ENCODE measurements at places on chromosomes 3 and 15.

DNA sequence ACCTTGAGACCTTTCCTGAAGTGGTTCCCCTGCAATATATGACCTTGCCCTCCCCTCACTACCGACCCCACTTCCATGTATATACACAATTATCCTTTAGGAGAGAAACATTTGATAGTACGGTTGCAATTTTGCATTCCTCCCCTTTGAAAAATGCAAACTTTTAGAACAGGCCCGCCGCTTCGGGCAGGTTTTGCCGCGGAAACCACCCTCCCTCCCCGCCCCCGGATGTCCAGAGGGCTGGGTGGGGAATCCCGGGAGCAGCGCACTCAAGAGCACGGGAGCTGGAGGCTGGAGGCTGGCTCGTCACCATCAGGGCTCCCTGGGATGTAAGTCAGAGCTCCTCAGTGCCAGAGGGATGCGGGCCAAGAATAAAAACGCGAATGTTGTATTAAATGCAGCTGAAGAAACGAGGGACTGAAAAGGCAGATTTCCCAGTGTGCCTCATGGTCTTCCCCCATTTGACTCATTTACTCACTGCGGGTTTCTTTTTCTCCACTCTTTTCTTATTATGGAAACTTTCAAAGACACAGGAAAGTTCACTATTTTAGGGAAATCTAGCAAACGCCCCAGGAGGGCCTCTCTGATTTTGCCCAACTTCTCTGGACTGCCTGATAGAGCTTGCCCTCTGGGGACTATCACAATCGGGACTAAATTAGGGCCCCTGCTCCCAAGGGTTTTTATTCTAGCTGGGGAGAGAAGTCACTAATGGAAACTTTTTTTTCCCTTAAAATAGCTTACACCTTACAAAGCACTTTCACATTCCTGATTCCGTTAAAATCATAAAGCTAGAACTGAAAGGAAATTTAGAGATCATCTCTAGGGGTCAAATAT lies 2.9 kb upstream of the USP3 start:
- DNase-seq, result no peak

DNA sequence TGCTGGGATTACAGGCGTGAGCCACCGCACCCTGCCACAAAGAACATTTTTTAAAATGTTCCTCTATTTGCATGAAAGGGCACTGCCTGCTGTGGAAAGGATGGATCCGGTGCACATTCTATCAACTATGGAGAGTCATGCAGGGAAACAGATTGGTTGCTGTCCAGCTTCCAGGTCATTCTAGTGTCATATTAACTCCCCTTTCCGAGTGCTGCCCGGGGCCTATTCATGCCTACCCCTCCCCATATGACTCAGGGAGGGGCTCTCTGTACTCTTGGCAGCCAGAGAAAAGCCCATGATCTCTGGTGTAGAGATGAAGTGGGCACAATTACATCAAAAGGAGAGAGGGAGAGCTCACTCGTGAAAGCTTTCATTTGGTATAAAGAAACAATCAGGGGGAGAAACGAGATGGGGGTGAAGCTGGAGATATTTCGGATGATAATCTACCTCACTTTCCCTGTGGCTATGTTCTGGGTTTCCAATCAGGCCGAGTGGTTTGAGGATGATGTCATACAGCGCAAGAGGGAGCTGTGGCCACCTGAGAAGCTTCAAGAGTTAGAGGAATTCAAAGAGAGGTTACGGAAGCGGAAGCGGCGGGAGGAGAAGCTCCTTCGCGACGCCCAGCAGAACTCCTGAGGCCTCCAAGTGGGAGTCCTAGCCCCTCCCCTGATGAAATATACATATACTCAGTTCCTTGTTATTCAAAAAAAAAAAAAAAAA lies 16.1 kb upstream of the AHSG start:
- no peak for DNase-seq

DNA sequence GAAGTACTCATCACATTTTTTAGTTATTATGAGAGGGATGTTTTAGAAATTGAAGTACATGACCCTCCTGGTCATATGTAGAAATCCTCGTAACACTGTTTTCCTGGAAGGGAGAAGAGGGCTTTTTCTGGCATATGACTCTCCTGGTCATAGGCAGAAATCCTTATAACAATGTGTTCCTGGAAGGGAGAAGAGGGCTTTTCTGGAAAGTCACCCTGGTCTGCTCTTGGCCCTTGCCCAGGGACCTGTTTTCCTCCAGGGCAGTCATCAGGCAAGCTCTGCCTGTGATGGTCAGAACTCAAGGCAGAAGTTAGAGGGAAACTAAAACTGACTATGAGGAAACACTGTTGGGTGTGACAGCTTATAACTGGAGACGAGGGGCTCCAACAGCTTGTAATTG lies 27.7 kb downstream of the LAMP3 start:
- DNase-seq, result no peak

GRCh38 chr3:17709236-17709810 lies 33.1 kb downstream of the TBC1D5 start:
- DNase-seq, result no peak

- DNase-seq, result no peak
Observed at GRCh38 chr3:56878074-56878473, 76.3 kb upstream of the ARHGEF3 start.

DNA sequence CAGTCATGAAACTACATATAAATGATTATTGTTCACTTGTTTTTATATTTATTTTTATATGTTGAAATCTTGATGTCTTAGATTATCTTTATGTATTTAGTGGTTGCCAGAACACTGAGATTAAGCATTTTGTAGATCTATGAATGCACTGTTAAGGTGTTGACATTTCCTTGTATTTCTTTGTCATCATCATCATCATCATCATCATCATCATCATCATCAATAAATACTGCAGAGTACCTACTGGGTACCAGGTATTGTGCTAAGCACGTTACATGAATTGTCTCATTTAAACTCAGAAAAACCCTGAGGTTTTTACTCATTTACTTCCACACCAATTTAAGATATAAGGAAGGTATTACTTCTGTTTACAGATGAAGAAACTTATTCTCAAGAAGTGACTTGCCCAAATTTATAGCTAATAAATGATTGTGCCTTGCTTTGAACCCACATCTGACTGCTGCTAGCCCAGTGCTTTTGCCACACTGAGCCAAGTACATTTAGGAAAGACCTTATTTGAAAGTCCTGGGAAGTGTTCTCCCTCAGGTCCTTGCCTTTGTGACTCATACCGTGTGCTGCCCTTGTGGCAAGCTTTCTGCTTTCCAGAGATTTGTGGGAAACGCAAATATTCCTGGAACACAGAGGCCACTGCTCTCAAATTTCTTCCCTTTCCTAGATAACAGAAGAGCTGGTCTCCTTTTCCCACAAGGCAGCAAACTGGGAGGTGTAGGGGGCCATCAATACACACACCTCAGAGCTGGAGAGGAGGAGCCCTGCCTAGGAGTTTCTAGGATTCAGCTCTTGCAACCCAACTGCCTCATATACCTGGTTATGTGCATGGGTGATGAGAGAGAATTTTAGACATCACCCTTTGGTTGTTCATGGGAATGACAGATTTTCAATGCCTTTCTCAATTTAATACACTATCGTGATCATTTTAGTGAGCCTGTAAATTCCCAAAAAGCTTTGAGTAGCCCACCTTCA lies 115.4 kb upstream of the C15orf61 start:
- DNase-seq, result no peak

DNA sequence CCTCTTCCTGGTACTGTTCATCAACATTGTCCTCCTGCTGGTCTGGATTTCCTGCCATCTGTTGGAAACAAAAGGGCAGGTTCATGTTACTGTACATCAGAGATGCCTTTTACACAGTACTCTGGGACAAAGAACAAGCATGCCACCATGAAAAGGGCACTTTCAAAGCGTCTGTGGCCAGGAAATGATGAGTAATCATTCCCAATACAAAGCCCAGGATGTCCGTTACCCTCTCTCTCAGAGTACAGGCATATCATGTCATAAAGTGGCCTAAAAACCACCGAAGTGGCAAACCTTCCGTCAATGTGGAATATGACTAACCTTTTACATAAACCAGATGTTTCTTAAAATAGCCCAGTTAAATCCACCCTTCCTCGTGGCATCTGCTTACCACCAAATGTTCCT lies 71.2 kb downstream of the GOLIM4 start:
- DNase-seq, result no peak

GRCh38 chr3:126305427-126305826 lies 51.8 kb downstream of the KLF15 start:
- no peak for DNase-seq

GRCh38 chr3:89373434-89373833 lies 266.0 kb downstream of the EPHA3 start:
- no peak for DNase-seq

GRCh38 chr15:98586066-98586465 lies 62.3 kb upstream of the IGF1R start:
- DNase-seq, result no peak

DNA sequence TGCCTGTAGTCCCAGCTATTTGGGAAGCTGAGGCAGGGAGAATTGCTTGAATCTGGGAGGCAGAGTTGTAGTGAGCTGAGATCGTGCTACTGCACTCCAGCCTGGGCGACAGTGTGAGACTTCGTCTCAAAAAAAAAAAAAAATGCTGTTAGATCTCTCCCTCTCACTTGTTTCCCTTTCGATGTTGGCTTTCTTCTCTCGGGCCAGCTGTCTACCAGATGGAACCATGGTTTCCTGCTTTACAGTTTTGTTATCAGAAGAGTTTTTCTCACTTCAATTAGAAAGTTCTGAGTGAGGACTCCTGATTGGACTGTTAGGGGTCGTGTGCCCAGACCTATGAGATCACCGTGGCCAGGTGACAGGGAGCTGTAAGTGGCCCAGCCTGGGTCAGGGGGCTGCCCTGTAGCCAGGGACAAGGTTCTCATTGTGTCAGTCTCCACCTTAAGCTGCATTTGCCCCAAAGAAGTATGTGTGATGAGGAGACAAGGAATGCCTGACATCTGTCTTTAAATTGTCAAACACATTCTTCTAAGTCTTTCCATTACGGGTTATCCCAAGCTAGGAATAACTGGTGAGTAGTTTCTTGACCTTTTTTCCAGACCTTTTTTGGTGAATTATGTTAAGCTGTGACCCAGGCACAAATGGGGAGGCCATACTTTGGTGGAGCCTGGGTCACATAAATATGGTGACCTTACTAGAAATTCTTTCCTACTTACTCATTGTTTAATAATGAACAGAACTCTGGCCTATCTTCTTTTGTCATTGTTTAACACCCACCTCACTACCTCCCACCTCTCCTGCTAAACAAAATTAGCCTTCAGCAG lies 25.2 kb downstream of the SNAPC5 start:
- no peak for DNase-seq

DNA sequence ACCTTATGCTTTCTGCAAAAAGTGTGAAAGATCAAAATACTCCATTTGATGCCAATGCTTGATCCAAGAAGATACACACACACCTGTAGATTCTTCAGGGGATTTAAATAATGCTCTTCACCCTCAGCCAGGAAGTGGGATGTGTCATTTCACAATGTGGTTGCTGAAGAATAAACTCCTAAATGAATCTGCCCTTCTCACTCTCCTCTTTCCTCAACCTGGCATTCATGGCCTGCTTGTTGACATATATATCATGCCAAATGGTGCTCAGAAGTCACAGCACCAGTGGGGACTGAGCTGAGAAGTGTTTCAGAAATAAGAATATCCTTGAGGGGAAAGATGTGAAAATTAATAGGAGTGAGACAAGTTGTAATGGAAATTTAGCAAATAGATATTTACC lies 146.6 kb upstream of the ARHGEF26 start:
- DNase-seq, result no peak

GRCh38 chr3:119318876-119319275 lies 24.7 kb downstream of the ARHGAP31 start:
- DNase-seq, result no peak

GRCh38 chr3:120394347-120394746 lies 45.2 kb upstream of the LRRC58 start:
- no peak for DNase-seq

- DNase-seq, result no peak
Observed at GRCh38 chr15:85718271-85718971, 76.3 kb downstream of the KLHL25 start.

DNA sequence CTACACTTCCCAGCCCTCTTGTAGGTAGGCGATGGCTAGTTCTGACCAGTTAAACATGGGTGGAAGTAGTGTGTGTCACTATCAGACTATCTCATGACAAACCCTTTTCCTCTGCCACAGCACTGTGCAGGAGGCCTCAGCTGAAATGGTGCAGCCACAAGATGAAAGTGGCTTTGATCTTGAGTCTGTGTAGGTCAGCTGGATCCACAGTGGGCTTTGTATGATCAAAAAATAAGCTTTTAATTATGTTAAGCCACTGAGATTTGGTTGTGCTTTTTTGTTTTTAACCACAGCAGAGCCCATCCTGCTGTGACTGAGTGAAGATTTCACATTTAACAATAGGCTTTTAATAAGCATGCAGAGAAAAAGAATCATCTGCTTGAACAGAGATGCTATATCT lies 19.7 kb downstream of the RCN2 start:
- DNase-seq, result no peak

GRCh38 chr3:108127301-108127988 lies 36.6 kb upstream of the CD47 start:
- no peak for DNase-seq

GRCh38 chr3:138114988-138115971 lies at the start of gene DZIP1L:
Gene DZIP1L (minus strand): TSS chr3:138115608. CDS start chr3:138103971, 11,637 bp downstream.
- DNase-seq, result peak; percentile 62

DNA sequence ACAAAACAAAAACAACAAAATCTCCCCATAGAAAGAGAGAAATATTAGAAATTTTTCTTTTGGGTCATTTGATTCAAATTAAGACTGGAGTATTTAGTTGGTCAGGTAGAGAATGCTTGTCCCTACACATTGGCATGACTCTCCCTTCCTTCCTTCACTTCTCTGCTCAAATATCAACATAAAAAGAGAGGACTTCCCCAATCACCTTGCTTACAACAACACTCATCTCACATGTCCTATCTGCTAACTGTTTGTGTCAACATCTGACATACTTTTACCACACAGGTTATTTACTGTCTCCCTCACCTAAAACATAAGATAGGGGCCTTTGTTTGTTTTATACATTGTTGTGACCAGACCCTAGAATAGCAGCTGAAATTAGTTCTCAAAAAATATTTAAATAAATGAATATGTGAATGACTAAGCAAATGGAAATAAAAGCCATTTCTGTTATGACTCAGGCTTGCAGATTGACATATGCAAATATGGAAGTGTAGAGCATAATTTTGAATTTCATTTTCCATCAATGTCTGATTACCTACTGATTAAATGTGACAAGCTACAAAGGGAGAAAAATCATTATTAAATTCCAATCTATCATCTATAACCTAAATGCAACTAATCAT lies 304.8 kb downstream of the CTNNB1 start:
- no peak for DNase-seq

DNA sequence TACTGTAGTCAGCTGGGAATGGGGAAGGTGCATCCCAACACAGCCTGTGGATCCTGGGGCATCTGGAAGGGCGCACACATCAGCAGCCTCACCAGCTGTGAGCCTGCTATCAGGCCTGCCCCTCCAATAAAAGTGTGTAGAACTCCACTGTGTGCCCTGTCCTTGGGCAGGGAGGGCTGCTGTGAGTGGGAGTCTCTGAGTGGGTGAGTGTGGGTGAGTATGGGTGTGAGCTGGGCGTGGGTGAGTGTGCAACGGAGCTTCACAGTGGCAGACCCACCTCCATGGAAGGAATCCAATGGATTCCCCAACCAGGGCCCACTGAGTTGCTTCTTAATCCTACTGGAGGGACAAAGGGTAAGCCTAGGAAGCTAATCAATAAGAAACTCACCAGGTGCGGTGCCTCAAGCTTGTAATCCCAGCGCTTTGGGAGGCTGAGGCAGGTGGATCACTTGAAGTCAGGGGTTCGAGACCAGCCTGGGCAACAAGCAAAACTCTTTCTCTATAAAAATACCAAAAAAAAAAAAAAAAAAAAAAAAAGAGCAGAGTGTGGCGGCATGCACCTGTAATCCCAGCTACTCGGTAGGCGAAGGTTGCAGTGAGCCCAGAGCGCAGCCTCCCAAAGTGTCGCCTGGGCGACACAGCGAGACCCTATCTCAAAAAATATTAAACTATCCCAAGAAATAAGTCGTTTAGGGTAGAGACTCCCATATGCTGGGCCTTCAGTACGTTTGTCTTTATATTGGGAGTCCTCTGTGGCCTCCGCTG lies 555 bp upstream of the RCCD1 start:
- DNase-seq, result no peak

Measured in neural crest cell (in vitro differentiated cells).